ENCODE measurements at places on chromosomes 4 and X.
A peak's percentile ranks its signal among the peaks of the same experiment; 100 is the strongest.

DNA sequence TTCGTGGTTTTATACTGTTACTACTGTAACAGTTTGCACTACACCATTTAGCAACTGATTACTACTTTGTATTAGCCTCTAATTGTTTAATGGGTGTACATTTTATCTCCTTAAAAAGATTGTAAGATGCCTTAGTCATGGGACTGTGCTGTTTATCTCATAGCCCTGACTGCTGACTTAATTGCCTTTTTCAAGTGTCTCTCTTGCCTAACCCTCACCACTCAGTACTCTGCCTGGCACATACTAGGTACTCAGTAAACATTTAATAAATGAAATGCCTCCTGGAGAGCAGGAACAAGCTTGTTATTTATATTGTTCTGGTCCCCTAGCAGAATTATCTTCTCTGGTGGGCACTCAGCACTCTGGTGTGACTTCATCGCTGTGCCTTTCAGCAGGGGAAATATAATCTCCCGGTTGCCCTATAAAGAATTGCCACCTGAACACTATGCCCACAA, 1.7 kb upstream of the STIM2 start:
- no peak for DNase-seq

GRCh38 chr4:82090717-82091116, 283.1 kb downstream of the HNRNPD start:
- DNase-seq, result no peak

- DNase-seq, result no peak
Observed at GRCh38 chr4:142316025-142316424, 530.1 kb downstream of the INPP4B start.

- DNase-seq, result peak; percentile 12
Observed at GRCh38 chrX:136577552-136577951, 45.5 kb downstream of the VGLL1 start.

DNA sequence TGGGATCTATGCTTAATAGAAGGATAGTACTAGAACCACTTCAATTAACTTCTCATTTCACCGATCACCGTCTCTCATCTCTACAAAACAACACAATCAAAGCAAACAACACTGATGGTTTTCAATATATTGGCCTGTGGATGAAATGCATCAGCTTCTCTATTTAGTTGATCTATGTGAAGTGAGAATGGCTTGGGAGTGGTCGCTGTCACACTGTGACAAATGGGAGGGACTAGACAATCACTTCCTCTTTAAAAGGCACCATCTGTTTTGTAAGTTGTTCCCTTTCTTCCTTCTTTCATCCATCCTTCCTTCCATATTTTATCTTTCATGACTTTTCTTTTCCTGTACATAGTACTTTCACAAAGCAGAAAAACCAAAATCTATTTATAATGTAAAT, 23.9 kb upstream of the NWD2 start:
- no peak for DNase-seq

DNA sequence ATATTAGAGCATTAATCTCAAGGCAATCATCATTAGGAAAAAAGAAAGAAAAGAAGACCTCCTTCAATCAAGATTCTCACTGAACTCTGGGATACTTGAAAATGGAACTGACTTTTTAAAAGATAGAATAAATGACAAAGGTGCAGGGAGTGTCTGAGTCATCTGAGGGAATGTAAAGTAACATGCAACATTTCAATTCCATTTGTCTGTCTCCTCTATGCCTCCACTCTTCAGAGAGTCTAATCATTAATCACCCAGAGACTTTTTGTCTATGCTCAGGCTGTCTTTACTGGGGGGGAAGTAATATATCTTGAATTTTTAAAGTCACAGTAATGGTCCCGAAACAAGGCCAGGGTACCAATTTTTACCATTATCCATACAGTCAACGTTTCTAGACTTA, 55.0 kb upstream of the PACRGL start:
- no peak for DNase-seq

- no peak for DNase-seq
Observed at GRCh38 chr4:16791460-16791859, 107.0 kb downstream of the LDB2 start.

GRCh38 chr4:102196221-102196620, 149.1 kb downstream of the SLC39A8 start:
- DNase-seq, result no peak

DNA sequence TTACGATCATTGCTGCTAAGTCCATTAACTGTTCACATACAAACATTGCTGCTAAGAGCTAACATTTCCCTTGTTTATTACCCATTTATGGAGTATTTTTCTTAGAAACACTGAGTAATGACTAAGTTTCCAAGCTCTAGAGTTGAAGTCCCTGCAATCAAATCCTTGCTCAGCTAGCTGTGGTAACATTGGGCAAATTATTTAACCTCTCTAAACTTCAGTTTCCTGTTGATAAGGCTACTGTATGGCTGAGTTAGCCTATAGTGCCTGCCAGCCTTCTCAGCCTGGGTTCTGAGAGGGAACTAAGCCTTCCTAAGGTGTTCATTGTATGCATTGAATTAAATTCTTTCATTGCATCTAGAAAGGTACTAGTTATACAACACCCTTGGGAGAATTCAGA, 15.2 kb upstream of the SCOC start:
- DNase-seq, result no peak

DNA sequence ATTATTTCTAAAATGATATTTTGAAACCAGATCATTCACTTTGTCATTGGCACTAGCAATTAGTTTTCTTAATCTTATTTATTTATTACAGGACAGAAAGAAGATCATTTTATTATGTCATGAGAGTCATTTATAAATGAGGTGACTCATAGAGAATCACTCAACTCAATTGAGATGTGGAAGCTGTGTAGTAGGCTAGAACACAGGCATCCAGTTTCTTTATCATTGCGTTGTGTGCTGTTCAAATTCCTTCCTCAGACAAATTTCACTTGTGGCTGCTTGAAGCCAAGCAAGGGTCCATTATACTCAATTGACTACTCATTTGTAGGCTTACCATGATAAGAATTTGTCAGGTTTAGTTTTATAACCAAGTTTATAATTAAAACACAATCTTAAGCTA, 87.6 kb downstream of the MRPL1 start:
- DNase-seq, result no peak

All from activated CD8-positive, alpha-beta memory T cell treated with anti-CD3 and anti-CD28 coated beads for 1 hour (primary cell).